ENCODE measurements at places on chromosomes 4 and X. TPM values are rescaled to one million over a fixed set of nuclear protein-coding genes. Genes with fewer than 3 reads are reported as not detected.

- no peak for ATAC-seq
Measured at GRCh38 chrX:154731184-154731583, 19.7 kb downstream of the GAB3 start.

DNA sequence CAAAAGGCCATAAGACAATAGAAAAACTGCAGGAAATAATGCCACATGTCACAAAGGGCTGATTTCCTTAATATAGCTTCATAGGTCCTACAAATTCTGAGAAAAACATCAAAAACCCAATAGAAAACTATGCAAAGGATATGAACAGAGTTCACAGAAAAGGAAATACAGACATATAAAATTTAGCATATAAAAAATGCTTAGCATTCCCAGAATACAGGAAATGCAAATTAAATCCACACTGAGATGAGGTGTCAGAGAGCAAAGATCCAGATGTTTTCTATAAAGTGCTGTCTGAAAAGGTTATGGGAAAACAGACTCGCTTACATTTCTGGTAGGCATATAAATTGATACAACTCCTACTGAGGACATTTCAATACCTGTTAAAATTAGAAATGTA, 33.8 kb downstream of the TXK start:
- ATAC-seq, result no peak

GRCh38 chr4:101239665-101240064, 107.7 kb downstream of the PPP3CA start:
- ATAC-seq, result no peak

GRCh38 chr4:169132561-169133305, 122.7 kb upstream of the CBR4 start:
- no peak for ATAC-seq

DNA sequence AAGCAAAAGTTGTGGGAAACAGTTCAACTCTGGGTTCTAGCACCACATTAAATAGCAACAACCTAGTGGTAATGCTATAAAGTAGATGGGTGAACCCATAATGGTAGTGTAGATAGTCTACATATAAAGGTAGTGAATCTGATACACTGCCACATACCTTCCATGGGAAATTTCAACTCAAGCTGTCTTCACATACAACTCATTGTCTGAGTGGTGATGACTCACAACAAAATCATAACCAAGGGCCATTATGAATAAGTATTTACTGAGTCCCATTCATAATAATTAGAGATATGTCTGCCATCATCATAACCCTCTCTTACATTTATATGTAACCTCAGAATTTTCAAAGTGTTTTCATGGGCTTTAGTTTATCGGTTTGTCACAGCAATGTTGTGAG, 34.8 kb downstream of the EGF start:
- no peak for ATAC-seq

- ATAC-seq, result no peak
Measured at GRCh38 chr4:48095441-48095840, 38.6 kb downstream of the TXK start.

DNA sequence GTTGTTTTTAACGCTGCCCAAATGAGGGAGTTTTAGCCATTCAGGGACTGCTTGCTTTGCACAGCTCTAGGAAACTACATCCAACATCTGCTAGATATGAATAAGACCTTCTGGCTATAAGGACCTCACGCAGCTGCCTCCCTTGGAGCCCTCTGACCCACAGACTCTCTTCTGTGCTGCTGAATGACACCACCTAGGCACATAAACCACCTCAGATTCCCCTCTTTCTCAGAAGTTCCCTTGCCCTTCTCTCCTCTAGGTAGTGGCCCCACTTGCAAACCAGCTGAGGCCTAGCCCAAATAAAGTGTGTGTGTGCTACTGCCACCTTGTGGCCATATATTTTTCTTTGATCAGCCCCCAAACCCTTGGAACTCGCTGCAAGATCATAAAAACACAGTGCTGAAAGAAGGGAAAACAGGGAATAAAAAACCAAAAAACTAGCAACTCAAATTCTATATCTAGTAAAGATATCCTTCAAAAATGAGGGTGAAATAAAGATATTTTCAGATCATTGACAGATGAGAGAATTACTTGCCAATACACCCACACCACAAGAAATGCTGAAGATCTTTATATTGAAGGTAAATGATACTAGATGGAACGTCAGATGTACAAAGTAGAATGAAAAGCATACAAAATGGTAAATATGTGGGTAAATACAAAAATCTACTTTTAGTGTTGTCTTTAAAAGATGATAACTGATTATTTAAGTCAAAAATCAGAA, 265.9 kb downstream of the ADAMTS3 start:
- no peak for ATAC-seq

DNA sequence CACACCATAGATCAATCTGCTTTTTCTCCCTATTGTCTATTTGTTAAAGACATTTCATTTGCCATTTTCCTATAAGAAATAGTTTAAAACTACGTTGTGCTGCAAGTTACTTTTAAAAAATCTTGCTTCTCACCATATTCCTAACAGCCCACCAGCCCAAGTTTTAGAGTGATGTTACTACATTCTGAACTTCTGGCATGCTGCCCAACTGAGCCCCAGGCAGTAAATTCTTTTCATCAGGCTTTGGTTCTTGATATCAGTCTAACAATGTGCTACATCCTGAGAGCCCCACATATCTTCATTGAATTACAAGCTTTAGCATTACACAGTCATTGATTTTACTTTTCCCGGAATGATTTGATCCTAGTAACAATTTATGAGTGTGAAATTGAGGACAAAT, 283.8 kb upstream of the IL1RAPL1 start:
- no peak for ATAC-seq

DNA sequence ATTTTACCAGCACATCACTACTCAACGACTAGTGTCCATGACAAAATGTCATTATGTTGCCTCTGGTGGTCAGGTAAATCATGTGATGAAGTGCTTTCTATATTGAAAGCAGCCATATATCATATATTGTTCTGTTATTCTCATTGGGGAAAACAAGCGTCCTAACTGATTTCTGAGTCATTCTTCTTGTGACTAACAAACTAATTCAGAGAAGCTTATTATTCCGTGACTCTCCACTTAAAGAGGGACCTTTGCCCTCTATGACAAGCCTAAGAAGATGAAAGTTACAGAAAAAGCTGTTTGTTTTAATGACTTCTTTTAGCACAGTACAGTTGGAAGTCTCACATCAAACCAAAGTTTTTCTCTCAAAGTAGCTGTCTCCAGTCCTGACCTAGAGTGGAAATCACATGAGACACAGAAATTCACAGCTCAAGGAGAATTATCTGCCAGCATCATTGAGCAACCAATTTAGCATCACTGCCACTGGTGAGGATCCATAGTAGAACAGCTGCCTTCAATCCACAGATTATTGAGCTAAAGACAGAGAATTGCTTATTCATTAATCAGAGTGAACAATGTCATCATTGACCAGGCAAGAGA, 36.4 kb downstream of the ASB9 start:
- ATAC-seq, result no peak

DNA sequence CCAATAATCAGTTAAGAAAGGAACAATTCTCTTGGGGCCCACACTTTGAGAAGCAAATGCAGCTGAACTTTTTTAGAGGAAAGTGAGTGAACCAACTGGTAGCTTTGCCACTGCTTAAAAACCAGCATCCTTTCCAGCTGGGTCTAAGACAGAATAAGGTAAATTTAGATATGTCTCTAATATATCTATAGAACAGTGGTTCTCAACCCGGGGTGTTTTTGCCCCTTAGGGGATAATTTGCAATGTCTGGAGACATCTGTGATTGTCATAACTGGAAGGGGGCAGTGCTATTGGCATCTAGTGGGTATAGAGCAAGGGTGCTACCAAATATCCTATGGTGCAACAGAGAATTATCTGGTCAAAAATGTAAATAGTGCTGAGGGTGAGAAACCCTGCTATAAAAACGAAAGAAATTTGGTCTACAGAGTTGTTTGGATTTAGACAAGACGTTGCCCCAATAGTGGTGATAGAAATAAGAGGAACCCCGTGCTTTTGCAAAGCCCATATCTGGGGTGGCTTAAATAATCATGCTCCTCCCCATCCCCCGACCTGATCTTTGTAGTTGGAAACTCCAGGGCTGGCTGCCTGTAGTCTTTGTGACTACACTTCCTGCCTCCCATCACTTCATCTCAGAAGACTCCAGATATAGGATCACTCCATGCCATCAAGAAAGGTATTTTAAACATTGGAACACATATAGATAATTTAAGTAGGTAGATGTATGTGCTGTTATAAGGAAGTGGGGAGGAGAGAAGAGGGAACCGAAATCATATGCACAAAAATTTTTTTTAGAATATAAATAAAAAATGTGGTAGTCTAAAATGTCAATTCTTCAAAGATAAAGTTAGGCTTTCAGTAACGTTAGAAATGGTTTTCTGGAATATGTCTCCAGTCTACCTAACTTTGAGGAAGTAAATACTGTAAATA, at the start of gene TLR7:
TSS of gene TLR7 (plus strand) at position 622 of the 927 bp plus-strand sequence. CDS start 507 bp downstream, outside the sequence.
- no peak for ATAC-seq

DNA sequence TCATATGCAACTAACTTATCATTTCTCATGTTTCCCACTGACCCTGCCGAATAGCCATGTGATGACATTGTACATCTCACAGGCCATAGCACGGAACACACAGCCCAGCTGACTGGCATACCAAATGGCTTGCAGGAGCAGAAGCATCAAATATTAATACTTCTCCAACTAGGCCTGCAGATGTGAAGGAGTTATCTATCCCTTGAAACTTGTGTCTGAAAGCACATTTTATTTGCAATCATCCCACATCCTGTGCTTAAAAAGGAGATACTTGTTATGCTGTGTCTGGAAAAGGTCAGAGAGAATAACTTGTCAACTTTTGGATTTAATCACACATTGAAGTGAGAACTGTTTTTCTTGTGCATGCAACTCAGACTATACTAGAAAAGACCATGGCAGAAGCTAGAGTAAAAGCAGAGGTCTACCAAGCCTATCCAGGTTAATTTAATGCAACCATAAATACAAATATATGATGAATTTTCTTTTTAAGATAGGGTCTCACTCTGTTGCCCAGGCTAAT, 100.4 kb downstream of the IRF2 start:
- ATAC-seq, result no peak

DNA sequence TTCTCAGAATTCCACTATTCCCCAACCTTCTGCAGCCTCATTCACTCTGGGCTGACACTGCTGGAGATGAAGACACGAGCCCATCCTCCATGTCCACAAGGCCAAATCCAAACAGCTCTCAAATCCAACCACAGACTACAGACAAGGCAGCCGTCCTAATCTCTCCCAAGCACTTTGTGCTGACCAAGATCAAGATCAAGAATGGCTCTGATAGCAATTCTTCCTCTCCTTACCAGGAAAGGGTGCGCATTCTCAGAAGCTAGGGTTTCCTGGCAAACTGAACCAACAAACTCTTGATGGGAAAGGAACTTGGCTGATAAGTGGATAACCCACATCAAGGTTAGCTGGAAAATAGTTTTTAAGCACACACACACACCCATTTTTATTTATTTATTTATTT, 26.5 kb downstream of the RELL1 start:
- no peak for ATAC-seq

DNA sequence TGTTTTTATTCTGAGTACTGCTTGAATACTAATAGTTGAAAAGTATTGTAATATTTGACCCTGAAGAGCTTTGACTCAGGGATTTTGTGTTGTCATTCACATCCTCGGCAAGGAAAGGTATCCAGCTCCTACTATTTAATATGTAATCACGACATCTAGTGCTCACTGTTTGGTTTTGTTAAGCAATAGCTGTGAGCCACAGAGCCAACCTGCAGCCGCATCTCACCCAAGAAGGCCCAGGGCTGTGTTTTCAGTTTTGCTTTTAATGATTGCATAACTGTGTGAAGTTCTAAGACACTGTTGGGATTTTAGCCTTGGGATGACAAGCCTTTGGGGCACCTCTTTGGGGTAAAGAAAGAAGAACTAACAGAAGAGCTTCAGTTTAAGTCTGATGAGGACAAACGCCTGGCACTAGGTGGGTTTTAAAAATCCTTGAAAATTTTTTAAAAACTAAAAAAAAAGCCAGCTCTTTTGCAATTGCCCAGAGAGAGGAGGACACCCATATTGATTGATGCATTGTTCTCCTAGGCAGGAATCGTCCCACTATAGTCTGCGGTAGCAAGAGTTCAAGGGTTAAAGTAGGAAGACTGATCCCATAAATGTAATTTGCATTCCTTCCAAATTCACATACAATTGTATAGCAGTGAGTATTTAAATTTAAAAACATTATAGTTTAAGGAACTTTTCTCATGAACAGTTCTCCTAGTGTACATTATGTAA, 157.8 kb downstream of the RELL1 start:
- no peak for ATAC-seq

DNA sequence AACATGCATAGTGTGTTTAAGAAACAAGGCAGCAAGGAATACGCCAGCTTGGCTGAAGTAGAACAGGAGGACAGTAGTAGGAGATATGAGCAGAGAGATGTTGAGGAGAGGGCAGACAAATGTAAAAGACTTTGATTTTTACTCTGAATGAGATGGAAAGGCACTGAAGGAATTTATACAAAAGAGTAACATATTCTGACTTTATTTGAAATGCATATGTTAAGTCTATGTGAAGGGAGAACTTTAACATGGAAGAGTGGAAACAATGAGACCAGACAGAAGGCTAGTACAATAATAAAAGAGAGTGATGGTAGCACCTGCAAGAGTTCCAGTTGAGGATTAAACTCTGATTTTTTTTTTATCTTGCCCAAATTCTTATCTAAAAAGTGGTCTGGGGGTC, 176.2 kb upstream of the CENPE start:
- ATAC-seq, result no peak

GRCh38 chr4:8740666-8741395, 130.8 kb downstream of the HMX1 start:
- ATAC-seq, result no peak

DNA sequence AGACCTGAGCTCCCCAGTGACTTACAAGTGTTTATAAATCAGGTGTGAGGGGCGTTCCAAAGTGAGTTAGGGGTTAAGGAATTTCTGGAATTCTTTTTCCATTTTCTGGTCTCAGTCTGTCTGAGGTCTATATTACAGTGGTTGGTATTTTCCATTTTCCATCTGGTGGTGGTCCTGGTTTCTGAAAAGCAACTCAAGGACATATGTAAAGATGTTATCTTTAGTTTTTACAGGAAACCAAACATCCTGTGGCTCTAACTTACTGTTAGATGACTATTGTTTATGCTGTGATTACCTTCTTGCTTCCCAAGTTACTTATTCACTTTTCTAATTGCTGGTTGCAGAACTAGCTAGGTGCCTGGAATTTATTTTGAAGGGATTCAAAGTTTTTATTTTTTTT, 53.5 kb upstream of the IL21 start:
- ATAC-seq, result no peak

- no peak for ATAC-seq
Measured at GRCh38 chrX:112734290-112734689, 54.6 kb upstream of the LHFPL1 start.

The APBB2 gene
- 84.0 TPM for total RNA-seq

The FLNA gene
- 15,318 TPM for total RNA-seq

The HTT-AS gene
- not detected for total RNA-seq

The MAGEA8 gene
- total RNA-seq, result not detected

The GLA gene
- total RNA-seq, result 9.2 TPM

The LDB2 gene
- 28.2 TPM for total RNA-seq

The CLNK gene
- total RNA-seq, result under 0.01 TPM

The TRIM2 gene
- total RNA-seq, result 56.8 TPM

The DACH2 gene
- not detected for total RNA-seq

The GYPA gene
- total RNA-seq, result not detected

The PABPC4L gene
- 1.6 TPM for total RNA-seq

Measured in gastroesophageal sphincter (tissue), 4 donors.